ENCODE measurements at places on chromosomes 2 and 18. TPM values are rescaled to one million over a fixed set of nuclear protein-coding genes. Genes with fewer than 3 reads are reported as not detected.

DNA sequence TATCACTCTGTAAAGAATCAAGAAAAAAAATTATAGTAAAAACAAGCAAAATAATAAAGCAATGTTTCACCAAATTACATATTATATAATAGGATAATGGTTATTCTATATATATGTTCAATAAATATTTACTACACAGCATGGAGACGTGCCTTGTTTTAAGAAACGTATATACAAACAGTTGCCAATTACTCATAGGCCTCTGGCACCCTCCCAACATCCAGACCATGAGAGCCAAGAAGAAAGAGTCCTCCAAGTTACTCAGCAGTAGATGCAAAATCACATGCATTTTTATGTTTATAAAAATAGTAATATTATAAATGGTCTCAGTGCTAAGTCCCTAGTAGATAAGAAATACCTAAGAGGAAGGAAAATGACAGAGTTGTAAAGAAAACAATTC lies 64.8 kb downstream of the REV1 start:
- ATAC-seq = no peak

Gene IMMT
- 138 TPM for total RNA-seq

GRCh38 chr2:233565685-233566140 lies 869 bp downstream of the USP40 start:
- ATAC-seq = no peak

GRCh38 chr2:70612574-70612973 lies 58.9 kb upstream of the TGFA start:
- ATAC-seq = no peak

DNA sequence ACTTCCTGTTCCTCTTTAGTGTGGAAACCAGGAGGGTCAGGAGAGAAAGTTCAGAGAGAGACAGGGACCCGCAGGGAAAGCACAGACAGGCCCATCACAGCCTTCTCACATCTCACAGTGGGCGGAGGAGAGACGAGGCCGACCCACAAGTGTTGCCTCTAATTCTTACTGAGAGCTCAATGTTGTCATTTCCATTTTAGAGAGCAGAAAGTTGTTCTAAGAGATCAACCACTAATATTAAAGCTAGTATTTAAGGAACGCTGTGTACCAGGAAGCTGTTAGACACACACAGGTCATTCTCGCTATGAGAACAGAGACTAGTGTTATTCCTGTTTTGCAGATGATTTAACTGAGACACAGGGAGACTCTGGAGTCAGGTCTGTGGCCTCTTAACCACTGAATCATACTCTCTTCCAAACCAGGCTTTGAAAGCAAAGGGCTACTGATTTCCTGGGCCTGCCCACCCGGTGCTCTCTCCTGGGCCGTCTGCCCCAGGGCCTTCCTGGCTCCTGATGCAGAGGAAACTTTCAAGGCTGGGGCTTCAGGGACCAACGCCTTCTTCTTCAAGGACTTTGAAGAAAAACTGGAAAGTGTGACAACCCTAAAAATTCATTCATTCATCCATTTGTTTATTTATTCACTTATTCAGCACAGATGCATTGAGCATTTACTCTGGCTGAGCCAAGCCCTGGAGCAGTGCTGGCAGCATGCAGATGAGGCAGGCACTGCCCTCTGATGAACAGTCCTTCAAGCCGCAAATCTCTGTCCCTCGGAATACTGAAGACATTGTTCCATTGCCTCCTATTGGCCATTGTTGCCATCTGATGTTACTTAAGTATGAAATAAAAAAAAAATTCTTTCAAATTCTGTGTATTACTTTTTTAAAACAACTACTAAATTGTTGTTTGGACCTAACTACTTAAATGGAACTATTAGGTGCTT lies 37.2 kb upstream of the BIN1 start:
- ATAC-seq = no peak

Gene EGR4
- total RNA-seq = 0.29 TPM

Gene CNDP1
- not detected for total RNA-seq

Gene CFAP53
- total RNA-seq = 3.0 TPM

GRCh38 chr2:6113786-6114185 lies 421.6 kb downstream of the SOX11 start:
- ATAC-seq = no peak

DNA sequence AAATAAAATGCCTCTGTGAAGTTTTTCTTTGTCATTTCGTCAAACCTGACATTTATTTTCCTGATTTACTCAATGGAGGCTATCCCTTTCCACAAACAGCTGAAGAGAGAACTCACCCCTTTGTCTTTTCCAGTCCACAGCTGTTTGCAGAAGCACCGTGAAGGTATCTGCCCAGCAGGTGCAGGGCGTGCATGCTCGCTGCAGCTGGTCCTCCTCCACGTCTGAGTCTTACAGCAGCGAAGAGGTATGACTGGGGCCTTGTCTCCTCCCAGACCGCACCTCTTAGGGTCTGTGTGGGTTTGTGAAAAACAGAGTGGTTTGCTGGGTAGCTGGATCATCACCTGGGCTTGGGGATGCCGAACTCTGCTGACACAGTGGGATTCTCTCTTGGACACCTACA lies 9.7 kb downstream of the SPP2 start:
- ATAC-seq = no peak

- no peak for ATAC-seq
Measured at GRCh38 chr18:57052173-57052572, 94.7 kb upstream of the BOD1L2 start.

DNA sequence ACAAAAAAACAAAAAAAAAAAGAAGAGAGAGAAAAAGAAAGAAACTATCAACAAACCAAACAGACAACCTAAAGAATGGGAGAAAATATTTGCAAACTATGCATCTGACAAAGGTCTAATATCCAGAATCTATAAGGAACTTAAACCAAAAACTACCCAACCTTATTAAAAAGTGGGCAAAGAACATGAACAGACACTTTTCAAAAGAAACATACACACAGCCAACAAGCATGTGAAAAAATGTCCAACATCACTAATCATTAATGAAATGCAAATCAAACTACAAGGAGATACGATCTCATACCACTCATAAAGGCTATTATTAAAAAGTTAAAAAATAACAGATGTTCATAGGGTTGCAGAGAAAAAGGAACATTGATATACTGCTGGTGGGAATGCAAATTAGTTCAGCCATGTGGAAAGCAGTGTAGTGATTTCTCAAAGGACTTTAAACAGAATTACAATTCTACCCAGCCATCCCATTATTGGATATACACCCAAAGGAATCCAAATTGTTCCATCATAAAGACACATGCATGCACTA lies 7.2 kb upstream of the POLE4 start:
- ATAC-seq = no peak

DNA sequence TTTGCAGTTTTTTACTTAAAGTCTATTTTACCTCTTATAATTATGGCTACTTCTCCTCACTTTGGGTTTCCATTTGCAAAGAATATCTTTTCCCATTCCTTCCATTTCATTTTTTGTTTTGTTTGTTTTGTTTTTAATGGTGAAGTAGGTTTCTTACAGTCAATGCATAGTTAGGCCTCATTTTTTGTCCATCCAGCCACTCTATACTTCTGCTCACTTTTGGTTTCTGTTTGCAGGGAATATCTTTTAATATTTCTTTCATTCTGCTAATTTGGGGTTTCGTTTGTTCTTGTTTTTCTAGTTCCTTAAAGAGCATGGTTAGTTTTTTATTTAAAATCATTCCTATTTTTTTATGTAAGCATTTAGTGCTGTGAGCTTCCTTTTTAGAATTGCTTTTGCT lies 339.4 kb downstream of the GRB14 start:
- no peak for ATAC-seq

DNA sequence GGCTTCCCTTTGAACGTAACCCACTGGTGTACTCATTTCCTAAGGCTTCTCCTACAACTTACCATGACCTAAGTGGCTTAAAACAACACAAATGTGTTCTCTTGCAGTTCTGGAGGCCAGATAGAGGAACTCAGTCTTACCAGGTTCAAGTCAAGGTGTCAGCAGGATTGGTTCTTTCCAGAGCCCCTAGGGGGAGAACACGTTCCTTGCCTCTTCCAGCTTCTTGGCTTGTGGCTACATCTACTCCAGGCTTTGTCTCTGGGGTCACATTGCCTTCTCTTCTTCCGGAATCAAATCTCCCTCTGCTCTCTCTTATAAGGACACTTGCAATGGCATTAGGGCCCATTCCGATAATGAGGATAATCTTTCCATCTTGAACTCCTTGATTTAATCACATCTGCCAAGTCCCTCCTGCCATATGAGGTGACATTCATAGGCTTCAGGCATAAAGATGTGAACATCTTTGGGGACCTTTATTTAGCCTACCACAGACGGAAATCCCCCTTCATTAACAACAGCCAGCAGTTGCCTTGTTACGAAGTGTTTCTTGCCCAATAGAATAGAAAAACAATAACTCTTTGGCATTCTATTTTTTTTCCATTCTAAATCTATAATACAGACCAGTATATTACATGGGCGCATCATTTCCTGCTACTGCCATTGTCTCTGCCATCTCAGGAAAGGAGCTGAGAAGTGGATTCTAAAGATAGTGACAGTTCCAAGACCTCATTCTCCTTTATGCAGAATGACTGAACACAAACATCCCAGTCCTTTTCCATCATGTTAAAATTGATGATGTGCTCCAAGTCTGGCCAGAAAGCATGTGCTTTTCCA lies 362.0 kb downstream of the ZNF521 start:
- no peak for ATAC-seq

Gene FER1L5
- not detected for total RNA-seq

- no peak for ATAC-seq
Measured at GRCh38 chr18:59918320-59918755, 18.5 kb downstream of the PMAIP1 start.

Gene MAP3K19
- not detected for total RNA-seq

DNA sequence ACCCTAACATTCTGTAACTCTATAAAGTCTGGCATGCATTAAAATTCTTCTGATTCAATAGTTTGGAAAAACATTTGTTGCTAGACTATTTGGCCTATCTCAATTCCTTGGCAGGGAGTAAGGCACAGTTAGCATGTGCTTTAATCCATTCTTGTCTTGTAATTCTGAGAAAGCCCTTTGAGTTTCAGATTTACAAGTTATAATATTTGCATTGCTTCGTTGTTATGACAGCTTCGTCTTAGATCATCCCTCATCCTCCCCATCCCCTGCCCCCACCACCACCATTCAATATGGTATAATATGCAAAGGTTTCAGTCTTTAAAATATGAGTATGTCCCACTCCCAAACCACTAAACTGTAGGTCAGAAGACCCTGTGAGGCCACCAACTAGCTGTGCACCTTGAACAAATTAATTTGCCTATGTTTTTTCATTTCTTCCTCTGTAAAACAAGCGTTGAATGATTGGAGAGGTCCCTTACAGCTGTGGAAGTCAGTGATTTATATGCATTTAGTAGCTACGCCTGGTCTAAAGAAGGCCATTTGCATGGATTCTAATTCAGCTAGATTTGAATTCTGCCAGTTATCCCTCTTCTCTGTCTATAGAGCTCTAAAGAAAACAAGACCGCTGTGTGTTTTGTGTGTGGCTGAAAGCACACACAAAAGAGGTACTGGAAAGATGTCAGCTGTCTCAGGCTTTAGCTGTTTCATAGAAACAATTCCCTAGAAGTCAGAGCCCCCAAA lies 591 bp downstream of the C2orf80 start:
- no peak for ATAC-seq

DNA sequence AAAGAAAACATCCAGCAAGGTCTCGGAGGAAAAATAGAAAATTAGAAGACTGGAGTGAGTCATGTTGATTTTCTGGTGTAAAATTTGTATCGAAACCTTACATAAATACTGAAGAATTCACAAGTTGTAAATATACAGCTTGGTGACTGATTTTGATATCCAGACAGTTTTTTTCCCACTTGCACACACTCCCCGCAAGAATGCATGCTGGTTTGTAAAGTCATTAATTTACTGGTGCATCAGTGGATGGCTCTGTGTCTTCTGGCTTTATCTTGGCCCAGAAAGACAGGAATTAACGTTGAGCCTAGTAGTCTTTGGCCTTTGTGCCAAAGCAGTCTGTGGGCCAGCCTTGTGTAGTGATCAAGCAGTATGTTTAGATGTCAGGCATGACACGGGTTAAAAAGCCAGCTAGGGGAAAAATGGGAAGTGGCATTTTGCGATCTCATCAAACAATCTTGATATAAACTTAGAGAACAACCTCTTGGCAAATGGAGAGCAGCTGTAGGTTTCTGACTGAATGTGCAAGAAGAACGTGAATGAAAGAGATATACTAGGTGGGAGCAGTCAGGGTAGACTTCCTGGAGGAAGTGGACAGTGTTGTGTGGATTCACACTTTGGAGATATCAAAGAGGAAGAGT lies 22.7 kb upstream of the CASP8 start:
- no peak for ATAC-seq

Gene HJURP
- 147 TPM for total RNA-seq

DNA sequence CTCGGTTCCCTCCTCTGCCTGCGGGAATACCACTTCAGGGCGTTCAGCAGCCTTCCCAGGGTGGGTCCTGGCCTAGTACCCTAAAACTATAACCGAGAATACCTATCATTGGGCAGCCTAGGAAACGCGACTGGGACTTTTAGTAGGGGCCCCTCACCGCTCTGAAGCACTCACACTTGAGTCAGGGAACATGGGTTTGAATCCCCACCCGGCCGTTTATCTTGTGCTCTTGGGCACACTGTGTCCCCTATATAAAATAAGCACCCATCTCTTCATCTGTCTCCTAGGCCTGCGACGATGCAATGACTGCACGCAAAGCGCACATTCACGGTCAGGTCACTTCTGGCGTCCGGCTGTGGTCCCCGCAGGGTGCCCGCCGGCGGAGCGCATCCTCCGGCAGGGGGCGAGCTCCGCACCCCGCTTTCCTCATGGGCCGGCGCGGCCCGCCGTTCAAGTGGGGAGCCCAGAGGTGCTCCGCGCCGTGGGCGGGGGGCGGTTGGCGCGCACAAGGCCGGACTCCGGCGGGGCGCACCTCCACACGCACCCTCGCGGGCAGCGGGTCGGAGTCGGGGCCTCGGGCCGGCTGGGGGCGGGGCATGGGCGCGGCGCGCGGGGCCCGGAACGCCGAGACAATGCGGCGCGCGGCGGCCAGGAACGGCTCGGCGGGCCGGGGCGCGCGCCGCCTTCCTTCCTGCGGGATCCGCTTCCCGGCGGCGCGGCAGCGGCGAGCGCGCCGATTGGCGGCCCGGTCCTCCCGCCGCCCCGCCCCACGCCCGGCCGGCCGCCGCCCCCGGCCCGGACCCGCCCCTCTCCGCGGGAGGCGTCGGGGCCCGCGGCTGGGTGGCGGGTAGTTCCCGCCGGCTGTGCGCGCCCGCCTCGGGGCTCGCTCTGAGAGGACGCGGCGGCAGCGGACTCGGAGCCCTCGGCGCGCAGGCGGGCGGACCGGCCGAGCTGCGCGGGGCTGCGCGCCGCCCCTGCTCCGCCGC lies at the start of gene ASAP2:
TSS of gene ASAP2 (plus strand) at position 850 of the 986 bp plus-strand sequence. CDS start 293 bp downstream, outside the sequence.
- peak; percentile 79 for ATAC-seq

GRCh38 chr2:65186093-65186868 lies 41.4 kb upstream of the ACTR2 start:
- no peak for ATAC-seq

DNA sequence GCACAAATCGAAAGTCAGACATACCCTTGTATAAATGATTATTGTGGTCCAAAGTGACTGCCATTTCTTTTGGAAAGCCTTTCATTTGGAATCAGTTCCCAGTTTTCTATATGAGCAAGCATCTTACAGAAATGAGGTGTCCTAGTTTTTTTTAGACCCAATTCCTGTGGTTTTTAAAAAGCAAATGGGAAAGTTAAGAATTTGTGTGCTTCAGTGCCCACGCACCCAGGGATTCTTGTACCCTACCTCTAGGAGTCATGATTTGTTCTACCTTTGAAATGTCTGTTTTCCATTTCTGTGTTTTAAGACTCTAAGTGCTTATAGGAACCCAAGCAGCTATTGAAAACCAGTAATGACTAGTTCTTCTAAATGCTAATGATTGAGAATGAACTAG lies 218.1 kb downstream of the CAMKMT start:
- ATAC-seq = no peak

GRCh38 chr2:29603341-29603740 lies 318.0 kb downstream of the ALK start:
- no peak for ATAC-seq
